ENCODE measurements at places on chromosomes 2 and 18. TPM values are rescaled to one million over a fixed set of nuclear protein-coding genes. Genes with fewer than 3 reads are reported as not detected.

DNA sequence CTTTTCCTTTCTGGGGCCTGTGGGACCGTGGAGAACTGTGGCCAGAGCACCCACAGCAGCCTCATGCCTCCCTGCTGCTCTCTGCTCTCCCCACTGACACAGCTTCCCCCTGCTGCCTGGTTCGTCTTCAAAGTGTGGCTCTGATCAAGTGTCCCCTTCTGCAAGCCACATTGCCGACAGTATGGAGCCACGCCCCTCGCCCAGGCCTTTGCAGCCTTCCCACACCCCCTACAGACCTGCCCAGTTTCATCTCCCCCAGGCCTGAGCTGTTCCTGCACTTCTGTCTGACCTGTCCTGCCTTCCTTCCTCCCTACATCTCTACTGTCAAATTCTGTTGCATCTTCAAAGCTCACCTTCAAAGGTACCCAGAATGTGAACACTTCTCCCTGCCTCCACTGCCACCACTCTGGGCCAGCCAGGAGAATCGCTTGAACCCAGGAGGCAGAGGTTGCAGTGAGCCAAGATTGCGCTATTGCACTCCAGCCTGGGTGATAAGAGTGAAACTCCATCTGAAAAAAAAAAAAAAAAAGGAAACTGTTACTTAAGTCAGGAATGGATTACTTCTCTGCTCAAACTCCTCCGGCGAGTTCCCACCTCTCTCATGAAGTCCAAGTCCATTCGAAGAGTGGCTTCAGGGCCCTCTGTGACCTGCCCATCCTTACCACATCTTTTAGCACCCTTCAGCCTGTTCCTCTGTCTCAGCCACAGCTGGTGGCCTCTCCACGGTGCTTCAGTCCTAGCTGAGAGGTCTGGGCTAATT lies 29.0 kb upstream of the CATIP start:
- DNase-seq = no peak

GRCh38 chr2:109438773-109439389 lies 174.9 kb downstream of the SEPTIN10 start:
- no peak for DNase-seq

DNA sequence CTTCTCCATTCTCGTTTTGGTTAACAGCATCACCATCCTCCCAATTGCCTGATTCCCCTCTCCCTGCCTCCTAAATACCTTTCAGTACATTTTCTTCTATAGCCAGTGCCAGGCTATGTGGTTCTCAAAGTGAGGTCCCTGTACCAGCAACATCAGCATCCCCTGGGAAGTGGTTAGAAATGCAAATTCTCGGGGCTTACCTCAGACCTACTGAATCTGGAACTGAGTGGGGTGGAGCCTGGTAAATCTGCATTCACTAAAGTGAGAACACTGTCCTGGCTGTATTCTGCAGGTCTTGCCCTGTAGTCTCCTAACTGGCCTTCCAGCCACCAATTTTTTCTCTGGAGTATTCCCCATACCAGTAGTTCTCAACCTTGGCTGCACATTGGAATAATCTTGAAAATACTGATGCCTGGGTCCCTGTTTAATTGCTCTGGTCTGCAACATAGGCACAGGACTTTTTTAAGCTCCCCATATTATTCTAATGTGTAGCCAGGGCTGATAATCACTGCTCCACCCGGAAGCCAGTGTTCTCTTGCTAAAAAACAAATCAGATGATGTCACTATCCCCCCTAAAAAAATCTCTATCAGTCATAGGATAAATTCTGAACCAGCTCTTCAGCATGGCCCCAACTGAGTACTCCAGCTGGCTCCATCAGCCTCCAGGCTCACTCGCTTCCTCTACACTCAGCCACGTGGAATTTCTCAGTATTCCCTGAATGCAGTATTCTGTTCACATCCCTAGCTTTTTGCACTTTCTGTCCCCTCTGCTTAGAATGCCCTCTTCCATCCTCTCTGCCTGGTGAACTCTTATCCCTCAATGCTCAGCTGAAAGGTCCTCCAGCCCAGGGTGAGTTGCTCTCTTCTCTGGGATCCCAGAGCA lies 98.4 kb downstream of the CDK15 start:
- peak; percentile 49 for DNase-seq

DNA sequence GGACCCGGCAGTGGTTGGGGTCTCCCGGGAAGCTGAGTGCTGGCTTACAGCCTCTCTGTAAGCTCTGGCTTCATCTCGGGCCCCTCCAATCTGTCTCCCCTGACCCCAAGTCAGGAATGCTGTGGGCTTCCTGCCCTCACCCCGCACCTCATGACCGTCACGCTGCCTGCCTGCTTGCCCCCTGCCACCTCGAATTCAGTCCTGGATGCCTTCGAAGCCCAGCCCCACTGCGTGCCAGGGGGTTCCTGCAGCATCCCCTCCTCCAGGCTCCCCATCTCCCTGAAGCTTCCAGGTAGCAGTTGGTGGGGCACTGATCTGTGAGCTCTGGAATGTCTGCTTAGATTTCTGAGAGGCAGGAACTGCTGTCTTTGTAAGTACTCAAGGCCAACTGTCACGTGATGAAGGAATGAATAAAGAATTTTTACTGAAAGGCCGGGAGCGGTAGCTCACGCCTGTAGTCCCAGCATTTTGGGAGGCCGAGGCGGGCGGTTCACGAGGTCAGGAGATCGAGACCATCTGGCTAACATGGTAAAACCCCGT lies 6.5 kb downstream of the CLHC1 start:
- DNase-seq = peak; percentile 72

- DNase-seq = no peak
These were observed 140.4 kb downstream of the CDH2 start for GRCh38 chr18:28036488-28036887.

- DNase-seq = no peak
These were observed 23.9 kb downstream of the DYSF start for GRCh38 chr2:71477231-71477691.

DNA sequence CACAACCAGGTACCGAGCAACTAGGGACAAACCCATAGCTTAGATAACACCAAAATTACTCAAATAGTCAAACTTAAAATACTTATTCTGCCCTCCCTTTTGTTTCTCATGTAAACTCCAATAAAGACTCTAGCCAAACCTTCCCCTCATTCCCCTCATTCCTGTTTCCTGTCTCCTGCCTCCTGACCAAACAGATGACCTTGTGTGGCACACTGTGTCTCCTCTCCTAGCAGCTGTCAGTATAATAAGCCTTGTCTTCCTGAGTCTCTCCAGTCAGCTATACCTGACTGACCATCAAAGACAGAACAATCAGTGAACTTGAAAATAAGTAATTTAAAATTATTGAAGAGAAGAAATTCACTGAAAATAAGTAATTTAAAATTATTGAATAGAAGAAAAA lies 14.3 kb downstream of the SULT1C4 start:
- DNase-seq = no peak

DNA sequence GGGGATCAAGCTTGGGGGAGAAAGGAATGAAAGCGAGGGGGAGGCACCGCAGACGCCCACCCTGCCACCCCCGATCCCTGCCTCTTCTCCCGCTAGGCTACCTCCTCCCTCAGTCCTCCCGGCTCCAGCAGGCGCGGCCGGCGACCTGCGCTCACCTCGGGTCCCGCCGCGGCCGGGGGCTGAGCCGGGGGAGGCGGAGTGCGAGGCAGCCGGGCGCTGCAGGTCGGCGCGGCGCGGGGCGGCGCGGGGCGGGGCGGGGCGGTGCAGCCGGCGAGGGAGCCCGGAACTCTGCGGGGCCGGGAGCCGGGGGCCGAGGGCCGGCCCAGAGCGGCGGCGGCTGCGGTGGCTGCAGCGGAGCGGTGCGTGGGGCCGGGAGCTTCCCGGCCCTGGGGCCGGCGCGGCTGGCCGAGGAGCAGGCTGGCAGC lies 477 bp downstream of the ACVR1 start:
- DNase-seq = peak; percentile 63

RAX gene
- 0.03 TPM for total RNA-seq

FOXI3 gene
- total RNA-seq = 11.8 TPM

FSHR gene
- not detected for total RNA-seq

COL4A3 gene
- 1.2 TPM for total RNA-seq

RABL2A gene
- total RNA-seq = 5.0 TPM

SEPTIN10 gene
- total RNA-seq = 84.5 TPM

CNTNAP5 gene
- total RNA-seq = 0.49 TPM

All from GM23338 (cell line).